Activated CD8-positive, alpha-beta memory T cell treated with anti-CD3 and anti-CD28 coated beads for 4 hours (primary cell): ENCODE measurements at places on chromosomes 12 and 14.

GRCh38 chr14:88143810-88144209 is 138.9 kb downstream of the GPR65 start:
- DNase-seq, result no peak

DNA sequence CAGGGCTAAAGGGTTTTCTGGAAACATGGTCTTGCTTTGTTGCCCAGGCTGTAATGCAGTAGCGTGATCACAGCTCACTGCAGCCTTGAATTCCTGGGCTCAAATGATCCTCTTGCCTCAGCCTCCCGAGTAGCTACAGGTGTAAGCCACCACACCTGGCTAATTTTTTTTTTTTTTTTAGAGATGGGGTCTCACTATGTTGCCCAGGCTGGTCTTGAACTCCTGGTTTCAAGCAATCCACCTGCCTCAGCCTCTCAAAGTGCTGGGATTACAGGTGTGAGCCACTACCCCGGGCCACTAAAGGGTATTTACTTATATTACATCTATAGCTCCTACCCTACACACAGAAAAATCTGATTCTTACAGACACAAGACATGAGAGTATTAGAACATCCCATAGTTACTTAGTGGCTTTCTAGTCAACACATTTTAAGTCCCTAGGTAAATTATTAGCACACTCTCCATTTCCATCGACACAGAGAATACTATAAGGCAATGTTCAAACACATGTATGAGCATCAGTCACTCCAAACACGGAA is 6.2 kb upstream of the DCAF11 start:
- no peak for DNase-seq

GRCh38 chr14:99512571-99513182 is 31.5 kb downstream of the CCNK start:
- DNase-seq, result no peak

DNA sequence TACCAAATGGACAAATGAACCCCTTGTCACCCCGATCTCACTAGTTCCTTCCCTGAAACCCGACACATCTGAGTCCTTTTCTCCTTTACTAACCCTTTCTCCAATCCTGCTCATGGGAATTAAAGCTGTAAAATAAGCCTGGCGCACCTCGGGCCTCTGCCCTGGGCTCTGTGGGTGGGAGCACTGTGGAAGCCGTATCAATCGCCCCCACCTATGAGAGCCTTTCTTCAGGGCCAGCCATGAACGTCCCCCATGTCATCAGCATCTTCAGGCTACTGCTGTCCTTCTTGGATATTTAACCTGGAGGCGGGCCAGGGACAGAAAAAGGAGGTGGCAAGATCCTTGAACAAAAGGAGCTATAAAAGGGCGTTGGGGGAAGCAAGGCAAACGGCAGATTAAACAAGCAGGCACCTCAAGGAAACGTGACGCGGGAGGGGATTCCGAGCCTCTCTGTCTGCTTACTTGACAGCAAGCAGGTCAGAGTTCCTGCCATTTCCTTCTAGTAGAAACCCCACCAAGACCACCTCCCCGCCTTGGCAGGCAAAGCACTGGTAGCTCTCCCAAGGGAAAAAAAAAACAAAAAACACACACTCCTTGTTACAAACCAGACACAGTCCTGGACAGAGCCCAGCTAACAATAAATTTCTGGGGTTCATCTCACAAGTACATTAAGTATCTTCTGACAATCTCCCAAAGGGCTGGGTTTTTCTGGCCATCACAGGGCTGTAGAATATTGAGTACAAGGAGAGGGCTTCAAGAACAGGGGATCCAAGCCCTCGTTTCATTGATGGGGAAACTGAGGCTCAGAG is 62.9 kb downstream of the DPF3 start:
- no peak for DNase-seq

GRCh38 chr14:106067935-106068334 is 541.6 kb downstream of the TMEM121 start:
- DNase-seq, result no peak

GRCh38 chr12:25971654-25972041 is 13.2 kb downstream of the RASSF8 start:
- no peak for DNase-seq

GRCh38 chr14:63939006-63939270 is 86.1 kb downstream of the SYNE2 start:
- DNase-seq, result no peak

- DNase-seq, result no peak
Observed at GRCh38 chr14:45698462-45699134, 445.6 kb upstream of the MIS18BP1 start.

DNA sequence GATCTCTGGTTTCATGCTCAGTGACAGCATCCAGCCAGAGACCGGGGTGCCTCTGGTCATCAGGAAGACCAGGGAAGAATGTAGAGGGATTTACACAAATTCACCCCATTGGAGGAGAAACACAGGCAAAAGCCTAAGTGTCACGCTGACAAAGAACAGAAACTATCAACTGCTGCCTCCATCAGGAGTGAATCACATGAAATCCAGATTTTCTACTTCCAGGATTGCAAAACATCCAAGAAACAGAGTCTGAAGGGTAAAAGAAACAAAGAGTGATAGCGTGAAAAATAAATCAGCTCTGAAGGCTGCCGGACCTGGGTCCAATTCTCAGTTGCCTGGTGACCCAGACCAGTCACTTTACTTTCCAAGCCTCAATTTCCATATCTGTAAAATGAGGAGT is 136.1 kb upstream of the MAP1LC3B2 start:
- no peak for DNase-seq

- no peak for DNase-seq
Observed at GRCh38 chr12:92796650-92797049, 93.9 kb downstream of the PLEKHG7 start.

GRCh38 chr12:117538032-117538690 is 176.7 kb upstream of the NOS1 start:
- DNase-seq, result no peak

DNA sequence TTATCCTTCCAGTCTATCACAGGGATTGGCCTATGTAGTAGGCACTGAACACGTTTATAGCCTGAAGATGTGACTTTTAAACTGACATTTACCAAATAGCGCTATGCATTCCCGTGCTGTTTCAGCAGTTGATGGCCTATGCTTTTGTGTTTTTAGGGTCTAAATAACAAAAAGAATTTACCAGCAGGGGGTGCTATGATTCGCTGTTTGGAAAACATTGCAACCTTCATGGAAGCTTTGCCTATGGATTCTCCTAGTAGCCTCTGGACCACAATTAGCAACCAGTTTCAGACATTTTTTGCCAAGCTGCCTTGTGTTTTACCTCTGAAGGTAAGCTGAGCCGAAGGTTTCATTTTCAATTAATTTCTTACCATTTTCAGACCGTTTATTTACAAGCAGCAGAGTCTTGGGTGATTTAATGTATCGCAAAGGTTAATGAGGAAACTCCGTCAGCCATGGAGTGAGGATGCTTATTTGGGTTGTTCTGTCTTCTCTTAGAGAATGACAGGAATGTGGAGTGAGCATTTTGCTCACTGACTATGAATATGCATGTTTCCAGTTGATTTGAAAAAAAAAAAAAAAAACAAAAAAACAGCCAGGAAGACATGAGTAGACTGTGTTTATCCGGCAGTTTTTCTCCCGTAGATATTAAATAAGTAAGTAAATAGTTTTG is 133.1 kb downstream of the PRIMA1 start:
- DNase-seq, result no peak

- DNase-seq, result no peak
Observed at GRCh38 chr12:9699269-9699897, 29.9 kb downstream of the CLEC2D start.

- no peak for DNase-seq
Observed at GRCh38 chr14:100786131-100786530, 39.8 kb upstream of the MEG3 start.

DNA sequence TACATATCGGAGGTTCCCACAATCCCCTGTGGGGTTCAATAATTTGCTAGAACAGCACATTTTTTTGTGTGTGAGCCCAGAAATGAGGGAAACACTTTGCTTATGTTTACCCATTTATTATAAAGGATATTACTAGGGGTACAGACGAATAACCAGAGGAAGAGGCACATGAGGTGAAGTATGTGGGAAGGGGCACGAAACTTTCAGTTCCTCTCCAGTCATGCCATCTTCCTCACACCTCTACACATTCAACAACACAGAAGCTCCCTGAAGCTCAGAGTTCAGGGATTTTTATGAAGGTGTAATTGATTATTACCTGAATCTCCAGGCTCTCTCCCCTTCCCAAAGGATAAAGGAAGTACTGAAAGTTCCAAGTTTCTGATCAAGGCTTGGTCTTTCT is 30.2 kb upstream of the DYRK2 start:
- no peak for DNase-seq

DNA sequence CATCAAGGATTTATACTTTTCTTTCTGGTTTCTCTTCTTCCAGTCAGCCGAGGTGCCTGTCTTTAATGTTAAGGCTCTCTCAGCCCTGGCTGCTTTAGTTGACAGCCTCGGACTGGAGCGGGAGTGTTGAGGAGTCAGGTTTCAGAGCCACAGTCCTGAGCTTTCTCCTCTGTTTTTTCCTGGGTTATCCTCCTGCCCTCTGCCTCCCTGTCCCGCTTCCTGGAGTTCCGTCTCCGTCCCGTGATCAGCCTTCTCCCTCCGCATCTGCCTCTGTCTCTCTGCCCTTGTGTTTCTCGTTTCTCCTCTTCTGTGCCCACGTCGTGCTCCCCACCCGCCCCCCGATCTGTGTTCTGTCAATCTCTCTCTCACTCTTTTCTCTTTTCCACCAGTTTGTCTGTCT is 33.0 kb downstream of the IQSEC3 start:
- DNase-seq, result no peak

DNA sequence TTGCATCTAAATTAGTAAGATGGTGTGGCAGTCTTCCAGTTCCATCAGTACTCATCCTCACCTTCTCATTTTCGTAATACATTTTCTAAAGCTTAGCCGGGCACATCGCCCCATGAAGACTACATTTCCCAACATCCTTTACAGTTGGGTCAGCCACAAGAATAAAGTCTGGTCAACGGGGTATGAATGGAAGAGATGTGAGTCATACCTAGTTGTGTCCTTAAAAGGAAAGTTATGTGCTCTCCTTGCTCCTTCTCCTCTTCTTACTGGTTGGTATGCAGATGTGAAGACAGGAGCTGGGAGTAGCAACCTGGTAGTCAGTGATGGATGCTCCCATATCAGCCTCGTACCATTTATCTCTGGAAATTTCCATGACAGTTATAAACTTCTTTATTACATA is 35.9 kb upstream of the EGLN3 start:
- DNase-seq, result no peak
